Inflammatory macrophage (primary cell): ENCODE measurements at places on chromosomes 13 and 19.

- DNase-seq: no peak
These were observed 20.6 kb downstream of the ELAVL3 start for GRCh38 chr19:11460207-11460606.

DNA sequence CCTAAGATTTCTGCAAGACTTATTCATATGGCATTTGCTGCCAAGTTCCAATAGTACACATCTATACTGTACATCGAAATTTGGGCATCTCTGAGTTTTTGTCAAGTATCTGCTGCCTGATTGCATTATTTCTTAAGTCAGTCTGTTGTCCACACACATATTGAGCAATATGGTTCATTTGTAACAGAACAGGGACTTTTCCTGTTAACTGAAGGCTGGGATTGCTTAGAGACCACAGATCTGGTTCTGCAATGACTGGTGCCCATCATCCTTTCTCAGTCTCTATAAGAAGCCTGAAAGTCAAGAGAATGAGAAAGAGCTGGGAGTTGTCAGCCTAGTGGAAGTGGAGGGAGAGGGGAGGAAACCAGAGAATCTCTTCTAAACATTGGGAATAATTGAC, 22.5 kb upstream of the MYCBP2 start:
- peak; percentile 88 for DNase-seq

DNA sequence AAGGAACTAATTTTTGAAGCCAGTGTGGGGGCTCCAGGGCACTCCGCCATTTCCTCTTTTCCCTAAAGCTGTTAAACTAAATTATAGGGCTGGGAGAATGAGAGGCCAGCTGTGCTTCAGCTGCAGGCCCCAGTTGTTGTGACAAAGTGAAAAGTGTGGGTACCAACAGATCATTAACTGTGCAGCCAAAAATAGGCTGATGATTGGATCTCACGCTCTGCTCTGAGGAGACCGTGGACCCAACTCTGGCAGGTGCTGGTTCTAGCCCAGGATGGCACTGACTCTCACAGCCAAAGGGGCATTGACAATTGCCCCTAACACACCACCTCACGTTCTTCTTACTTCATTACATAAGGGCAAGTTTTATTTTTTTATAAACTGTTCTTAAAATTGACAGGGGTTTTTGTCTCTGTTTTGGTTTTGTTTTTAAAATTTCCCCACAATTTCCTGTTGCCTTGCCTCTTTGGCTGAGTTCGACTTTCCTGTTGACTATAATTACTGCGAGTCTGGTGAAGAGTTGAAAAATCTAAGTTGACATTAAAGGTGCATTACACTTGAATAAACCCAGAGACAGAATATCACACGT, 391.0 kb downstream of the FGF9 start:
- DNase-seq: no peak

- peak; percentile 89 for DNase-seq
These were observed 2.7 kb upstream of the ACP5 start for GRCh38 chr19:11580116-11580515.

DNA sequence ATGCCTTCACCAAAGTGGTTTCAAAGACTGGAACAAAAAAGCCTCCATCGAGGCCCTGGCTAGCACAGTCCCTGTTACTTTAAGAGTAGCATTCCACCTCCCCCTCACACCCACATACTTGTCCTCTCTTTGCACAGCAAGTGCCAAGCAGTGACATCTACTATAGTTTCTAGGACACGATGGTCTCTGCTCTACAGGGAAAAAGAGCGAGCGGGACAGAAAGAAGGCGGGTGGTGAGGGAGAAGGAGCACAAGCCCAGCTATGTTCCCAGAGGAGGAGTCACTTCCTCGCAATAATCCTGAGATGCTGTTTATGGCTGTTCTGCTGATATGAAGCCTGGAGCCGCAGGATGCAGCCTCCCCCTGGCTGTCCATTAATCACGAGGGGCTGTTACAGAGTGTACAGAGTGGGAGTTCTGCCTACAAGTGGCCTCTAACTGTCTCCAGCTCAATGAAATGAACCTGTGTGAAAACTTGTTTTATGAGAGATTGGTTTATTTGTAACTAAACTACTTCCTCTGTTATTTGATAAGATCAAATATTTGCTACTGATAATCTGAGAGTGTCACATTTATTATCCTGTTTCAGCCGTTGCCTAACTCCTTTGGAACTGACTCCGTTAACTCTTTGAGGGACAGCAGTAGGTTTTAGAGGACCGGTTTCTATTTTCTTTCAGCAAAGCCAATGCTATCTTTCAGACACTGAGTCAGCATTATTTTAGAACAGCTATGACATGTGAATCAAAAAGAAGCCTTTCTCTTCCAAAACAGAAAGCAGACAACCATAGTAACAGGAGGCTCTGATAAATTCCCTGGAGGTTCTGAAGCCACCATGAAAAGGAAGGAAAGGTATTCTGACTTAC, 208.0 kb downstream of the SPRY2 start:
- peak; percentile 94 for DNase-seq

GRCh38 chr19:10395003-10395402, 8.3 kb downstream of the CDC37 start:
- no peak for DNase-seq

GRCh38 chr13:49340161-49340560, 92.4 kb downstream of the CDADC1 start:
- DNase-seq: no peak

- no peak for DNase-seq
These were observed 5.7 kb downstream of the ZNF558 start for GRCh38 chr19:8826371-8826770.

DNA sequence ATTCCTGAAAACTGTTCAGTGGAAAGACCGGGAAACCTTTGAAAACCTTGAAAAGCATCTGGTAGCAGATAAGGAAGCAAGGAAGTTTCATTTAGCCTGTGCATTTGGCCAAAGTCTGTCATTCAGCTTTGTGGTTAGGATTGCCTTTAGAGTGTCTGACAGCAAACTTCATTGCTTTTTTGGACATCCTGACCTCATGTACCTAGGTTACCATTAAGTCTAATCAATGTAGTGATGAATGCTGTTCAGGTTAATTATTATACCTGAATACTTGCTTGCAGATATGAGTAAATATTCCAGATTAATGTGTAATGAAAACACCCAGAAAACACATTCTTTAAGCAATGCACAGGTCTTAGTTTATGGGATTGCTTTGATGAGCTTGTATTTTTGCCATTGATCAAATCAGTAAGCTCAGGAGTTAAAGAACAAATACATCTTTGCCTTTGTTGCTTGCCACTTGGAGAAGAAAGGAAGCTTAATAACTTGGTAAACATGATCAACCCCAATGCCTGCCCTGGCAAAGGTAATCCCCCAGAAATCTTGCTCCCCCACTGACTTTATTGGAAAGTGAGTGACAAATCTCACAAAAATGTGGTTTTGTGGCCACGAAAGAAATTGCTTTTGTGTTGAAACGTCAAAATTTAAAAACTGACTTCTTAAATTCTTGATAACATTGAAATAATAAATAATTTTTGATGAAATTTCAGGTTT, 87.4 kb downstream of the SLC15A1 start:
- no peak for DNase-seq

DNA sequence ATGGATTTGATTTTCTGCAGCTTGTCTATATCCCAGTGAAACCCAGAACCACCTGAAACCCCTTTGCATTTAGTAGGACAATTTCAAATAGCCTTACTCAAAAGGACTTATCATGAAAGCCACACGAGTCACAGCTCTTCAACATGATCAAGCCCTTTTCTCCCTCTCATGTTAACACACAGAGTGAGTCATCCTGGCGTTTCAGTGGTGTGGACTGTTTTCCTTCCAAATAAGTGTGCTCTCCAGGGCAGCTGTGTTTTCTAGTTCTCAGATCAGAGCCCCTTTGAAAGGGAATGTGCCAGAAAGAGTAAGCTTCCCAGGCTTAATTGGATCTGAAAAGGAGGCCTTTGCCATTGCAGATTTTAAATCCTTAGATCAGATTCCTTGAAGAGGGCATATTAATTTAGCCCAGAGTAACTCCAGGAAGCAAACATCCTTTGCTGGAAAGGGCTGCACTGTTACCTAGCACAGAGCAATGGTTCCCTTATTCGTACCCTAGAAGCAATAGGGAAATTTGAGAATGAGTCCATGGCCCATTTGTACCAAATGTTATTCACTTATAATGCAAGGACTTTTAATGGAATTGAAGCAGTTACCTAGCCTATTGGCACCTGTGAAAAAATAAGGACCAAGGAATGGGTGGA, 51.3 kb downstream of the ERICH6B start:
- DNase-seq: no peak

DNA sequence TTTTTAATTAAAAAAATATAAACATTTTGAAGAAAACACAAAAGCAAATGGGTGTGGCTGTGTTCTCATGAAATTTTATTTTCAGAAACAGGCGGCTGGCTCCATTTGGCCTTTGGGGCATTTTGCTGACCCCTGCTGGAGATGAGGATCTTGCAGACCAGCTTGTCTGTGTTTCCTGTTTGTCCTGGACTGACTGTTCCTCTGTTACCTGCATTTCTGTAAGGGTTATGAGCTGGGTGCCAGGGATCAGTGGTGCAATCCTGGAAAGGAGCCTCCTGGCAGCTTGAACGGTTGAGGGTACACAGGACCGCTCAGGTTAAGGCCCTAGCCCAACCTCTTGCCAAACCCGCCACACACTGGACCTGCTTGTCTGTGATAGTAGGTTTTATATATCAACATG, 49.9 kb downstream of the ZNF787 start:
- no peak for DNase-seq

DNA sequence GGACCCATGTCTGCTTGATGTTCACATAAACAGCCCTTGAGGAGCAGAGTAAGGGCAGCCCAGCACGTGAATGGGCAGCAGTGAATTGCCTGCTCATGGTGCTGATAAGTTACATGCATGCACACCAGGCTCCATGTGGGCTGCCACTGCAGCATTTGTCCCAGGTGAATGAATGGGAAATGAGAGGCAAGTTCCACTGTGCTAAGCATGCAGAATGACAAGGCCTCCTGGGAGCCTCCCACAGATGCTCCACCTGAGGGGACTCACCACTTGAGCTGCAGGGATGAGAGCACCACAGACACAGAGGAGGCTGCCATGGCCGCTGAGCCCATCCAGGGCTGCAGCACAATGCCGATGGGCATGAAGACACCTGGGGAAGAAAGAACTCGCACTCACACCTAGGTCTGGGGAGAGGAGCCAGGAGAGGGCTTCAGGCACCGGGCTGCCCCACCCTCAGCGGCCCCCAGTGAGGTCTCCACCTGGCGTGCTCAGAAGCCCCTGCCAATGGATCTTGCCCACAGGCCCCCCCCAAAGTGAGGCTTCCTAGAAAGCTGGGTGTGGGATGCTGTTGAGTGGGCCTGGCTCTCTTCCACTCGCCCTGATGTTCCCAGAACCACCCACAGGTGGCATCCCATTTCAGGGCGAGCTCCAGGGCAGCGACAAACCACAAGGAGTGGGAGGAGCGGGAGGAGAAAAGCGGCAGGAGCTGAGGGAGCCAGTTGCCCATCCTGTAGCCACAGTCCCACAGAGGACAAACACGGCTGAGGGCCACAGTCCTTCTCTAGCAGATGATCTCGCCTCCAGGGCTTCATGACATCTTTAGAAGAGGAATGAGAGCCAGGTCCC, 73.8 kb downstream of the CCDC70 start:
- DNase-seq: no peak

- DNase-seq: no peak
These were observed 54.4 kb downstream of the FGF14 start for GRCh38 chr13:102347490-102347889.

DNA sequence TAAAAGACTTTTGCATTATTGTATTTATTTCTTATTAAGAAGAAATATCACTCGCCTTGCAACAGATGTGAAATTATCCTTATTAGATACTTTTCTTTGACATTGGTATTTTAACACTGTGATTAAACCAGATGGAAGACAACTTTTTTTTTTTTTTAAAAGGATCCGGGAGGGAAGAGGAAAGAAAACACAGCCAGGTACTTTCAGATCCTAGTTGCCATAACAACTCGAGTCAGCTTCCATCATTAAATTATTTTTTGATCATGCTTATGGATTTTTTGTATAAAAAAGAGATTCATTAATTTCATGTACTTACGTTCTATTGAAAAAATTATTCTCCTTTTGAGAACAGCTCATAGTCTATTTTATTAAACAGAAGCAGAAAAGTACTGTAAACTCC, 515.7 kb downstream of the TBC1D4 start:
- DNase-seq: no peak

DNA sequence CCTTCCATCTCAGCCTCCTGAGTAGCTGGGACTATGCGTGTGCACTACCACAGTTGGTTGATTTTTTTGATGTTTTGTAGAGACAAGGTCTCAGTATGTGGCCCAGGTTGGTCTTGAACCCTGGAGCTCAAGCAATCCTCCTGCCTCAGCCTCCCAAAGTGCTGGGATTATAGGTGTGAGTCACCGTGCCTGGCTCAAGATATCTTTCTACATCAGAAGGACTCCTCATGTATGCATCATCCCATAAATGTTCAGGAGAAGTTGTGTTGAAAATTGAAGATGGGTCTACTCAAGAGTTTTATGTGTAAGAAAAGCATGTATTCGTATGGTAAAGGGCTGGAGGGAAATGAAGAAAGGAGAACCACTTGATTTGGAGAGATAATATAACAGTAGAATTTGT, 71.8 kb upstream of the STK24 start:
- DNase-seq: peak; percentile 5

DNA sequence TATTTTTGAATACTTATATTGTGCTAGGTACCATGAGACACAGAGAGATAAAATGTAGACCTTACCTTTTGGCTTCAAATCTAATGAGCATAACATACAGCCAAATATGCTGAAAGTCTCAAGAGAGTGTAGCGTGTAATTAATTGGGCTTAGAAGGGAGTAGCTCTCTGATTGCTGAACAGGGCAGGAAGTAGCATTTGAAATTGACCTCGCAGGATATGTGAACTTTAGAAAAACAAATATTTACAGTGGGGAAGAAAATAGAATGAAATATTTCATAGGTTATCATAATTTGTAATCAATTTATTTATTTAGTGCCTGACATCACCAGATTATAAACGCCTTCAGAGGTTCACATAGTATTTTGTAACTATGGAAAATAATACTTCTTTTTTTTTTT, 327.1 kb downstream of the RFC3 start:
- DNase-seq: no peak

- DNase-seq: no peak
These were observed 332.2 kb upstream of the SGCG start for GRCh38 chr13:22848539-22849052.

DNA sequence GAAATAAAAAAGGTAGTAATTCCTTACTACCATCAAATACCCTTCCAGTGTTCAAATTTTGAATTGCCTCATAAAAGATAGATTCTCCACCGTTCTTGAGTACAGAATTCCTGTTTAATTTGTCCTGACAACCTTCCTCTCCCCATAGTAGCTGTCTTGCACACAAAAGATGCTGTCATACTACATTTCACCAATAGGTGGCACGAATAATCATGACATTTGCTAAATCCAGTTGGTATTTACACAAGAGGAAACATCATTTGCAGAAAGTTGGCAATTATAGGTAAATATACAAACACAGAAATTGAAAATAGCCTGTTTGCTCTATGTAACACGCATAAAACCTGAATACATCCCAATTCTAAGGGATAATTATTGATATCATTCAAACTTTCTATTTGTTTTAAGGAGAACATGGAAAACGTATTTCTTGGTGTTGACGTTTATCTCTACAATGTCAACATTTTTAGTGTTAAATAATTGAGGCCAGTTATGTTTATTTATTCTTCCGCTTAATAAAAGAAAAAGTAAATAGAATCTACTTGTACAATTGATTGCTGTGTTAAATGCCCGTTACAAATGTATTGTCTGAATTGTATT, 58.3 kb upstream of the CLDN10 start:
- peak; percentile 85 for DNase-seq

- DNase-seq: no peak
These were observed 792.9 kb downstream of the LIG4 start for GRCh38 chr13:107422421-107422820.

GRCh38 chr19:46607448-46607841, 6.3 kb downstream of the CALM3 start:
- peak; percentile 0 for DNase-seq
